ENCODE measurements at places on chromosomes 11 and 22.

DNA sequence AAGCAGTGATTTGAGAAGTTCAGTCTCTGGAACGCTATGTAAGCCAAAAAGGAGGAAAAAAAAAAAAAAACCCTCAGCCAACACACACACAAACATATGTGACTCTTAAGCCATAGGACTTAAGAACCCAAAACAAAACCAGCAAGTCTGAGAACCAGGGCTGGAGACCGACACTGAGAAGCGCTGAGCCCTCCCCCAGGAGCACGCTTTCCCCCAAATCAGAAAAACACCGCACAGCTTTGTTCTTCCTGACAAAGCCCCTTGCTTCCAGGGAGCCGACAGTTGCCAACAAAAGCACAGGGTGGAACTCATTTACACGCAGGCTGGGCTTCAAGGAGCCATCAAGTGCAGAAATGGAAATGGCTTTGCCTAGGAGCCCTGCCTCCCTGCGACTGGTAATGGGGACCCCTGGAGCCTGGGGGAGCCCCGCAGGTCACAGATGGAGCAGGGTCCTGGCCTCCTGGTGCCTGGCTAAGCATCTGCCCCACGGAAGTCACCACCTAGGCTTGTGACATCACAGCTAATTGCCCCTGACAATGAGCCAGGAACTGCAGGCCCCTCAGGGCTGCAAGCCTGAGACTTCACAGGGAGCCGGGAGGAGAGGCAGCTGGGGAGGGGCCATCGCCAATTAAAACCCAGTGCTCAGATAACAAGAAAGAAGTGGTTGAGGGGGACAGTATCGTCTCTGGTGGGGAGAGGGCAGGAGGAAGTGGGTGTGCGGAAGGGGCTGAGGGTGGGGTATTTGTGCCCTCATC is 66.9 kb downstream of the NFAM1 start:
- H3K27me3 ChIP-seq, result peaks cover 49% of the 10 kb centered on the region
- DNase-seq, result no peak
- no peak overlapping the region for H3K4me3 ChIP-seq
- H3K4me1 ChIP-seq, result peaks cover 17% of the 10 kb centered on the region
- H3K36me3 ChIP-seq, result no peaks in the 10 kb centered on the region

- peaks cover 6% of the 10 kb centered on the region for H3K36me3 ChIP-seq
- no peak overlapping the region for H3K27ac ChIP-seq
- H3K4me1 ChIP-seq, result peaks cover 25% of the 10 kb centered on the region
These were observed 79.9 kb downstream of the GRAMD1B start for GRCh38 chr11:123509737-123510578.

DNA sequence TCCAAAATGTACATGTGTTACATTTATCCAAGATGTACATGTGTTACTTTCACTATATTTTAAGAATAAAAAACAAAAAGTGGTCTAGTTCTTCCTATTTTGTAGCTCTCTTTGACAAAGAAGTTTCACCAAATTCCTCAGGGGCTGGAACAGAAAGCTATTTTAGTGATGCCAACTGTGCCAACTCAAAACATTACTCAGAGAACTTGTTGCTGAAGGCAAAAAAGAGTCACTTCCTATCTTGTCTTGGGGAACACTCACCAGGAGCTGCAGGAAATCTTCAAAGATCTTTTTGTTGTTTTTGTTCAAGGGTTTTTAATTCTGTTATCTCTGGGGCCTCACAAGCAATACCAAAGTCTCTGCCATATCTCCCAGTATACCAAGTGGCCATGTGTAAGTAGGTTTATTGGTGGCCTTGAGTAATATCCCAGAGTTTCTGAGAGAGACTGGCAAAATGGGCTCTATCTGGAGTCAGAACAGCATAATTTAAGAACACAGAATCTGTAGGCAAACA is 13.6 kb upstream of the EED start:
- peak overlapping the region; percentile 66 for H3K4me3 ChIP-seq
- H3K27me3 ChIP-seq, result peaks cover 7% of the 10 kb centered on the region
- peak overlapping the region; percentile 57 for H3K27ac ChIP-seq
- no peaks in the 10 kb centered on the region for H3K36me3 ChIP-seq
- DNase-seq, result no peak
- H3K4me1 ChIP-seq, result peaks cover 67% of the 10 kb centered on the region

- peaks cover 48% of the 10 kb centered on the region for H3K4me1 ChIP-seq
- H3K27ac ChIP-seq, result no peak overlapping the region
- no peaks in the 10 kb centered on the region for H3K27me3 ChIP-seq
These were observed 46.6 kb downstream of the CWC15 start for GRCh38 chr11:94926698-94927237.

GRCh38 chr11:124725719-124726105 is 14.0 kb upstream of the NRGN start:
- H3K4me1 ChIP-seq, result peaks cover 13% of the 10 kb centered on the region
- H3K36me3 ChIP-seq, result no peaks in the 10 kb centered on the region
- DNase-seq, result no peak
- no peak overlapping the region for H3K4me3 ChIP-seq
- peaks cover 40% of the 10 kb centered on the region for H3K27me3 ChIP-seq
- no peak overlapping the region for H3K27ac ChIP-seq

DNA sequence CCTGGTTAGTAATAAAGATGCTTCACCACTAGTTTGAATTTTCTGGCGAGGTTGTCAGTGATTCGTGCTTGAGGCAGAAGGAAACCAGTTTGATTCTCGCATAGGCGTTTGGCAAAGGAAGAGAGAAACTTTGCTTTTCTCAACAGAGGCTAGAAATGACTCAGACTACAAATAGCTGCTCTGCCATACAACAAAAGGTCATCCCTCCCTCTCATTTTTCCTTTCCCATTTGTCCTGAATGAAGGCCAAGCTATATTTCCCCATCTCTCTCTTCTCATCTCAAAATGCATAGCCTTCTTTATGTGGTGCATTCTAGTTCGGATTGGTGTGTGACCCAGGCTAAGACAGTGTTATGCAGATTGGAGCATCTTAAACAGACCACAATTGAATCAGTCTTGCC is 741.4 kb downstream of the NTM start:
- no peak for DNase-seq
- H3K27me3 ChIP-seq, result no peaks in the 10 kb centered on the region
- no peaks in the 10 kb centered on the region for H3K4me1 ChIP-seq
- no peak overlapping the region for H3K4me3 ChIP-seq
- no peak overlapping the region for H3K27ac ChIP-seq

DNA sequence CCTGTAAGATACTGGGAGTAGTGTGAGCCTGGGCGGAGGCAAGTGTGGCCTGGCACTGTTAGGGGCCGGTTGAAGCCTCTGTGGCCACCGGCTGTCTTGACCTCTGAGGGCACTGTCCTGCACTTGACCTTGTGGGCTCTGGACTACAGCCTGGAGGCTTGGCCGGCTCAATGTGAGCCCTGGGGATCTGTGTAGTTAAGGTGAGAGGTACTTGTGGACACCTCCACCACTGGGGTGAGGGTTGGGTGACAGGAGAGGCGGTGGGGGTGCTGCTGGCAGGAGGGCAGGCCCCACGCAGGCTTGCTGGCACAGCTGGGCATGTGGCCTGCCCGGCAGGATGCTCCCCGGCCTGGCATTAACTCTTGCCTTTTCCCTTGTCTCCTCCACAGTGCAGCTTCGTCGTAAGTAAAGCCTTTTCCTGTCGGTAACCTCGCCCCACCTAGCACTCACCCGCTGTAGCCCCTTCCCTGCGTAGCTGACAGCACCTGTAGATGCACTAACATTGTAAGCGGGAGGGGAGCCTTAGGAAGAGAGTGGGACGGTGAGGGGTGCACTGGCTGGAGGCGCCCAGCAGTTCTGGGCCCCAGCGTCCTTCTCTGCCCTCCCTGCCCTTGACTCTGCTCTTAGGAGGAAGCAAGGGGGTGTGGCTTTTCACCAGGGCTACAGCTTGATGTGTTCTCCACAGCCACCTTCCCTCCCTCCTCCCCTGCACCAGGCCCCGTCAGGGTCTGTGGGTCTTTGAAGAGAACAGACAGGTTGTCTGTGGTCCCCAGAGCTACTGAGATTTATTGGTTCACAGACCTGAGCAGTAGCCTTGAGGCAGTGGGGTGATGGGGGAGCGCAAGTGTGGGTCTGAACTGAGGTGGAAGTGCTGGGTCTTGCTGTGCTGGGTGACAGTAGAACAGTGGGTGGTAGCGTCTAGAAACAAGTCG is 17.6 kb downstream of the INCENP start:
- no peaks in the 10 kb centered on the region for H3K27me3 ChIP-seq
- DNase-seq, result no peak
- peaks cover under 1% of the 10 kb centered on the region for H3K36me3 ChIP-seq
- no peaks in the 10 kb centered on the region for H3K4me1 ChIP-seq

DNA sequence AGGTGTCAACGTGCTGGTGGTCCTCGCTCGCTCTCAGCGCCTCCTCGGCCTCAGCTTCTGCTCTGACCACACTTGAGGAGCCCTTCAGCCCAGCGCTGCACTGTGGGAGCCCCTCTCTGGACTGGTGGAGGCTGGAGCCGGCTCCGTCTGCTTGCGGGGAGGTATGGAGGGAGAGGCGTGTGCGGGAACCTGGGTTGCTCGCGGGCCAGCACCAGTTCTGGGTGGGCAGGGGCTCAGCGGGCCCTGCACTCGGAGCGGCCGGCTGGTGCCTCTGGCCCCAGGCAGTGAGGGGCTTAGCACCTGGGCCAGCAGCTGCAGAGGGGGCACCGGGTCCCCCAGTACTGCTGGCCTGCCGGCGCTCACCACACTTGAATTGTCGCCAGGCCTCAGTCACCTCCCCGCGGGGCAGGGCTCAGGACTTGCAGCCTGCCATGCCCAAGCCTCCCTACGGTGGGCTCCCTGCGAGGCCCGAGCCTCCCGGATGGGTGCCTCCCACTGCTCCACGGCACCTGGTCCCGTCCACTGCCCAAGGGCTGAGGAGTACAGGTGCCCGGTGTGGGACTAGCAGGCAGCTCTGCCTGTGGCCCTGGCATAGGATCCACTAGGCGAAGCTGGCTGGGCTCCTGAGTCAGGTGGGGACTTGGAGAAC is 7.6 kb upstream of the CYP2D6 start:
- no peaks in the 10 kb centered on the region for H3K27me3 ChIP-seq
- H3K36me3 ChIP-seq, result no peaks in the 10 kb centered on the region
- no peak overlapping the region for H3K4me3 ChIP-seq
- no peak for DNase-seq
- no peak overlapping the region for H3K27ac ChIP-seq
- no peaks in the 10 kb centered on the region for H3K4me1 ChIP-seq

GRCh38 chr11:105738986-105739795 is 129.3 kb downstream of the GRIA4 start:
- H3K27ac ChIP-seq, result no peak overlapping the region
- no peak for DNase-seq
- H3K36me3 ChIP-seq, result no peaks in the 10 kb centered on the region
- no peak overlapping the region for H3K4me3 ChIP-seq

DNA sequence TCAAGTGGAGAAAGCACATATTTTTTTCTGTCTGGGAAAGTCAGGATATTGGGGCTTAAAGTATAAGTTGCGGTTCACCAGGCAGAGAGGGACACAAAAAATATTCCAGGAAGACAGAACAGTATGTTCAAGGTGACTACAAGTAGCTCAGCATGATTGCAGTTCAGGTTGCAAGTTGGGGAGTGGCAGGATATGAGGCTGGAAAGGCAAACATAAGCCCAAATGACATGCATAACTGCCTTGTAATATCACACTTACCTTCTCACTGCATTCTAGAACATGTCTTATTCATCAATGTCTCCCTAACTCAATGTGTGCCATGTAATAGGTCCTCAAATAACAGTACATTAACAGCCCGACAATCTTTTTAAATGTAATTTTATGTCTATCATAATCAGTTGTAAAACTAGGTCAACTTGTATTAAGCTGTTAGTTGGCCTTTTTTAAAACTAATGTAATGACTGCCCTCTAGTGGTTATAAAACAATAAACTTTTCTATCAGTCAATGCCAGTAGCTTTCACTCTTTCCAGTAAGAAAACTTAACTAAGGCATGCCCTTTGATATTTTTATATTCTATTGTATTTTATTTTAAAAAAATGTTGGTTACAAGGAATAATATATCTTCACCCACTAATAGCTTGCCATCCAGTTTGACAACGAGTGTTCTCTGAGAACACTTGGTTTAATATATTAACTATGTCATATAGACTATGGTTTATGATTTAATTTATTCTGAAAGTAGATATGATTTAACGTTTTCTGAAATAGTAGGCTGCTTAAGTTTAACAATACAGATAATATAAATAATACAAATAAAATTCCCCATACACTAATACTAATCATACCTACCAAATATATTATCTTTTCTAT is 39.4 kb upstream of the CFAP300 start:
- peaks cover 7% of the 10 kb centered on the region for H3K4me1 ChIP-seq
- H3K36me3 ChIP-seq, result no peaks in the 10 kb centered on the region
- no peak overlapping the region for H3K4me3 ChIP-seq
- H3K27ac ChIP-seq, result no peak overlapping the region

Measured in activated T-cell treated with anti-CD3 and anti-CD28 coated beads, Interleukin-2, amount 50 U/mL, for 72 hours (primary cell).